ENCODE measurements at places on chromosomes 2 and 18.

- peak; percentile 12 for DNase-seq
Observed at GRCh38 chr18:814300-815084, 2.5 kb upstream of the YES1 start.

- no peak for DNase-seq
Observed at GRCh38 chr18:68431111-68431921, 283.6 kb downstream of the TMX3 start.

GRCh38 chr2:105450471-105450870, 51.6 kb upstream of the FHL2 start:
- no peak for DNase-seq

- DNase-seq: no peak
Observed at GRCh38 chr2:22076454-22076853, 952.7 kb downstream of the TDRD15 start.

DNA sequence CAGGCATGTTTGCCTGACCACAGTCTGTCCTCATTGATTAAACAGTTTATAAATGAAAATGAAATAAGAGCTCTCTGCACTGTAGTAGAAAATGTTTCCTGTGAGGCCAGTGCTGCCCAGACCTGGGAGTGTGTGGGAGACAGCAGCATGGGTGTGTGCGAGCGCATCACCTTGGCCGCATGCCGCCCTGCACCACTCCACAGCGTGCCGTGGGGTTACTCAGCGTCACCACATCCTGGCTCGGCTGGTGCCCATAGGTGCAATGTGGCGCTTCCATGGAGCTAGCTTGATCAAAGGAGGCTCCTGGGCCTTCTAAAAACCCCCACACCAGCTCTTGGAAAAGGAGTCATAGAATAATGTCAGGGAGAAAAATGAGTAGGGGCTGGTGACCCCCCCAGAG, 76.0 kb upstream of the EPC2 start:
- no peak for DNase-seq

GRCh38 chr18:8140841-8141501, 468.3 kb upstream of the RAB12 start:
- no peak for DNase-seq

GRCh38 chr2:130849896-130850787, 13.4 kb downstream of the ARHGEF4 start:
- no peak for DNase-seq

DNA sequence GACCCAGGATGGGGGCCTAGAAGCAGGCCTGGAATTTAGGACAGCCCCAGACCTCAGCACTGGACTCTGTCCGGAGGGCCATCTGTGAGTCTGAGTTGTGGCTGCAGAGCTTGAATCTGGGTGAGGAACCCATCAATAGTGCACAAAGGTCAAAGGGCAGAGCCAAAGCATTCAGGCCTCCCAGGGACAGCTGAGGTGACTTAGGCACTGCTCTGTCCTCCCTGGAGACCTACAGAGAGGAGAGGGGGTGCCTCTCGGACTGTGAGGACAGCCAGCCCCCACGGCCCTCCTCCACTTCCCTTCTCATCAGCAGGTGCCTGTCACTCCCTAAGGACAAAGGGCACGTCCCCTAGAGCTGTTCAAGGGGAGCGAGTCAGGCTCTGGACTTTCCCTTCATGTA, 25.1 kb upstream of the PRLH start:
- DNase-seq: no peak

DNA sequence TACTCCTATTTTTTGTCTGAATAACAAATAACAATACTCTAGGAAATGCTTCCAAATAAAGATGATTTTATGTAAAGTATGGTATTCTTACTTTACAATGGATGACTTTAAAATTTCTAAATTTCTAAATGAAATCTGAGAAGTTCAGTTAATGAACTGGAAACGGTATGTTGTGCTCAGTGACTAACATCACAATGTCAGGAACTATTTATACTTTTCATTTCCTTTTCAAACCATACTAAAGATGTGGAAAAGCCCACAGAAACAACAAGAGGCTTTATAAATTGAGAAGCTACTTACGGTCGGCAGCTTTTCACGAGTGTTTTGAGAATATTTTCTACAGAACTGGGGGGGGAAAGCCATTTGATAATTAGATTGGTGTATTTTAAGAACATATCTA, 31.1 kb downstream of the PSME4 start:
- no peak for DNase-seq

GRCh38 chr2:237720444-237720843, 78.1 kb upstream of the RBM44 start:
- no peak for DNase-seq

- DNase-seq: no peak
Observed at GRCh38 chr2:142052220-142052863, 78.5 kb downstream of the LRP1B start.

- DNase-seq: no peak
Observed at GRCh38 chr2:64207573-64207972, 63.4 kb upstream of the PELI1 start.

- DNase-seq: no peak
Observed at GRCh38 chr2:18603854-18604530, 14.6 kb upstream of the NT5C1B start.

GRCh38 chr18:62979176-62979575, 263.8 kb downstream of the PHLPP1 start:
- DNase-seq: peak; percentile 78

GRCh38 chr2:8337321-8337720, 344.5 kb upstream of the ID2 start:
- DNase-seq: no peak

- no peak for DNase-seq
Observed at GRCh38 chr2:238869-239268, 25.0 kb downstream of the SH3YL1 start.

DNA sequence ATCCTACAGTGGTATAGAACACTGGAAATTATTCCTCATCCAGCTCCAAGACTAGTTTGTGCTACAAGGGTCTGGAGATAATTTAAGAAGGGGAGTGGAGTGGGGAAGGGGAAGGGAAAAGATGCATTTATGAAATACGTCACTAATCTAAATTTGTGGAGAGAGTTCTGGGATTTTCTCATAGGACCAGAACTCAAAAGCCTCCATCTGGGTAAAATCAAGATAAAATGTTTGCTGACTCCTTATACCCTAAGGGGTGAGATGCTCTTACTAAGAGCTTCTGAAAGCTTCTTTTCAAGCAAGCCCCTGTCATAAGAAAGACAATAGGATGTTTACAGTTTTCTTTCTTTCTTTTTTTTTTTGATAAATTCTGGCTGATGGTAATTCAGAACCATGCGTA, 88.5 kb upstream of the RBMS1 start:
- DNase-seq: no peak

DNA sequence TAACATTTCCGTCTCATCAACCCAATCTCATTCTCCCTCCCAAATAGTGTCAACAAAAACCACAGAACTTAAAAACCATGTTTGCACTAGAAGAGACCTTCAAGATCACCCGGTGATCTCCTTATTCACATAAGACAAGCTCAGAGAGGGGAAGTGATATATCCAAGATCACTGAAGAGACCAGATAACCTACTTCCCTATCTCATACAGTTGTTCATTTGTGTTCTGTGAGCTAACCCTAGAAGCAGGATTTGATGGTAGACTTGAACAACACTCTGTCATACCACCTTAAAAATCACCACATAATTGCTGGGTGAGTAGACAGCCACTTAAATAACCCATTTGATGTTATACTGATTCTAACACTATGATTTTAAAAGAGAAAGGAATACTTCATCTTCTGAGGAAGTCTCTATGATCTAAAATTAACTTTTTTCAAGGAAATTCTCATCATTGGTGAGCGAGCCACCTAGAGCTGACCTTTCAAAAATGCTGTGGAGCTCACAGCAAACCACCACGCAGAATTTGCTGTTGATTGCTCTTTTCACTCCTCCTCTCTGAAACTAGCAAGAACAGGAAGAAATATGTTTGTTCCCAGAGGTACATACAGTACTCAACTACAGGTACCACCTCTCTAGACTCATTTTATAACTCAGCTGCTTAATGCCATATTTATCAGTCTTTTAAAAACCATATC, 15.1 kb downstream of the AAK1 start:
- no peak for DNase-seq

- DNase-seq: no peak
Observed at GRCh38 chr18:55918444-55918843, 330.5 kb upstream of the TCF4 start.

DNA sequence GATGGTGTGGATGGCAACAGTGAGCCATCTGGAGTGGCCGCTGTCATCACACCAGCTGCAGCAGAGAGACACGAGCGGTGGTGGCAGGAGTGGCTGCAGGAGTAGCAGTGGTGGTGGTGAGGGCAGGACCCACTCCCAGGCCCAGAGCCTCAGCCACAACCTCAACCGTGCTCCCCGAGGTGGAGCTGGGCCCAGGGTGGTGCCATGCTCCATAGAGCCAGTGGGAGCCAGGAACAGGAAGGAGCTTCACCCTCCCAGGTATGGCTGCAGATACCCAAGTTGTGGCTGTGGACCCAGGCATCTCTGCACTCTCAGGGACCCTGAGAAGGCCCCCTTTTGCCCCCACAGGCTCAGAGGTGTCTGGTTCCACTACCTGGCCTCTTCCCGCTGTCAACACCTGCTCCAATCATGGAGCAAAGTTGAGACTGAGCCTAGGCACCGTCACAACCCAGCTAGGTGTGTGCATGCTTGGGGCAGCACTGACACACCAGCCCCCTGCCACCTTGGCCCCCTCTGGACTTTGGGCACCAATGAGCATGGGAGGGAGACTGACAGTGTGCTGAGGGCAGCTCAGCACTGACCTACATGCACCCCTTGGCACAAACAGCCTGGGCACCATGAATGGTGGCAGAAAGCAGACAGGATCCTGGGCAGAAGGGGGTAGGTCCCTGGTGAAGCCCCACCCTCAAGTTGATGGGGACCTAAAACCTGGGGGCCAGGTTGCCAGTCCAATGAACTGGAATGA, 188.9 kb downstream of the NDUFA10 start:
- DNase-seq: no peak

GRCh38 chr2:23414106-23414505, 29.1 kb downstream of the KLHL29 start:
- no peak for DNase-seq

- DNase-seq: no peak
Observed at GRCh38 chr2:113720167-113720566, 36.3 kb downstream of the SLC35F5 start.

DNA sequence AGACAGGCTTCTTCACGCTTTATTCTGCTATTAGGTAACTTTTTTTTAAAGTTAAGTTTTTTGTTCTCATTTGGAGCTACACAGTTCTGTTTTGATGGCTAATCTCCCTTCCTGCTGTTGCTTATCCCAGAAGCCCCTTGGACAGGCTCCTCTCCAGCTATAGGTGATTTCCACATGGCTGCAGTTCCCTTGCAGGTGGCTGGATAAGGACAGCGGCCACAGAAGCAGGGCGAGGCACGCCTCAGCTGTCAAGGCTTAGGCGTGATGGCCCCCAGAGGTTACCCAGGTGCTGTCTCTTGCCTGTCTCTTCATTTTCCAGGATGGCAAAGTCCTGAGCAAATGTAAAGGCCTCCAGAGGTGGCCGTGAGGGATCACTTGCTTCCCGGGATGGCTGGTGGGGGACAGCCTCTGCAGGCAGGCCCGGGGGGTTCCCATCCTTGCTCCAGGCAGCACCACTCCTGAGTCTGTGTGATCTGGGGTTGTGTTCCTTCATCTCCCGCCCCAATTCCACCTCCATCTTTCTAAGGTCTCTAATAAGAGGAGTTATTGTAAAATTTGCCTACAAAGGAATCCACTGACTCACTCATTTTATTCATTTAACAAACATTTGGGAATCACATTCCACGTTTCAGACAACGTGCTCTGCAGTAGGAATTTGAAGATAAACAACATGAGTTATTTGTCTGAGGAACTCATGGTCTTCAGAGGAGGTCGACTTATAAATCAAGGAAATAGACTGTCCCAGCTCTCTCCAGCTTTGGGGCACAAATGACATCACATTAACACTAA, 53.4 kb downstream of the NAPG start:
- DNase-seq: no peak

DNA sequence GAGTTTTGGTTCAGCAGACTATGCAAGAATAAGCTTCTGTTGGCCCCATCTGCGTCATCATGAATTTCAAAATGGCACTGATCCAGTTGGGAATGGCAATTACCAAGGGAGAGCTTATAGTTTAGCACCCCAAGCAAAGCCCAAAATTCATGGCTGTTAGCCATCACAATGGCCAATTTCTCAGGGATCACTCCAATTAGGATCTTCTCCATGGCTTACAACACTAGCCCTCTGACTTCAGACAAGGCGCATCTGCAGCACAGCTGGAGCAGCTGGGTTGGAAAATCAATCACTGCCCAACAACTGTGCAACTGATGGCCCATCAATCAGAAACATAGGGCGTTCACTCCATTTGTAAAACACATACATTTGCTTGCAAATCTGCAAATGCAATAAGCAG, 273.6 kb downstream of the SRBD1 start:
- no peak for DNase-seq

- no peak for DNase-seq
Observed at GRCh38 chr2:10022445-10022844, 20.9 kb upstream of the KLF11 start.

DNA sequence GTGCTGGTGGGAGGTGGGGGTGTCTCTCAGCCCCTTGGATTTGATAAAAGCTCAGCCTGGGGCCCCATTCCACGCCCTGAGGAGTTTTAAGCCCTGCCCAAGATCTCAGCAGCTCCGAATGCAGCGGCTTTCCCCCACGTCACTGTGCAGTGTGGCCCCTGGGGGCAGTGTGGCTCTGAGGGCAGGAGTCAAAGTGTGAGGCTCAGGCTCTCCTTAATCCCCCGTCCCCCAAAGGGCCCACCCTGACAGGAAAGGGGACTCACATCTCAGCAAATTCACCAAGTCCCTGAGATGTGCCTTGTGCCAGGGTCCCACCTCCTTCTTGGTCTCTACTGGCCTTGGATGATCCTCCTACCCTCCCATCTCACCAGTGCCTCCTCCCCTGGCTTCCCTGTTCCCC, 25.2 kb downstream of the NPPC start:
- no peak for DNase-seq
